Activated CD8-positive, alpha-beta T cell treated with anti-CD3 and anti-CD28 coated beads for 36 hours (primary cell): ENCODE measurements at places on chromosomes 1 and 21. TPM values are rescaled to one million over a fixed set of nuclear protein-coding genes. Genes with fewer than 3 reads are reported as not detected.

The DMRTA2 gene
- not detected for total RNA-seq

The ADAM30 gene
- not detected for total RNA-seq

DNA sequence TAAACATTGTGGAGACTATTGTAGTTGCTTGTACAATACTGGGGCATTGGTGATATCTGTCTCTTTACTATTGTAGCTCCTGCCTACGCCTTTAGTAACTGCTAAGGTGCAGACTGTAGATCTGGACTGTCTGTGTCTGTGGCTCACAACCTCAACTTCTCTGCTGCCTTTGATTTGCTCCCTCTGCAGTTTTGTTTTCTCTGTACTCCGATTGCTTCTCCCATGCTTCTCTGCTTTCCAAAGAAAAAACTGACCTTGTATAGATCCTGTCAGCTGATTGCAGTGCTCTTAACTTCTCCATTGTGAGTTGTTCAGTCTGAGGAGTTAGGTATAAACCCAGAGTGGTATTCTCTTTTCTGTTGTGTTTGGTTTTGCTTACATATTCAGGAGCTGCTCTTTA, 15.3 kb downstream of the MAGI3 start:
- no peak for DNase-seq
- H3K4me3 ChIP-seq: no peak overlapping the region
- H3K27me3 ChIP-seq: peaks cover 3% of the 10 kb centered on the region
- no peaks in the 10 kb centered on the region for H3K36me3 ChIP-seq
- H3K27ac ChIP-seq: no peak overlapping the region
- H3K4me1 ChIP-seq: no peaks in the 10 kb centered on the region

DNA sequence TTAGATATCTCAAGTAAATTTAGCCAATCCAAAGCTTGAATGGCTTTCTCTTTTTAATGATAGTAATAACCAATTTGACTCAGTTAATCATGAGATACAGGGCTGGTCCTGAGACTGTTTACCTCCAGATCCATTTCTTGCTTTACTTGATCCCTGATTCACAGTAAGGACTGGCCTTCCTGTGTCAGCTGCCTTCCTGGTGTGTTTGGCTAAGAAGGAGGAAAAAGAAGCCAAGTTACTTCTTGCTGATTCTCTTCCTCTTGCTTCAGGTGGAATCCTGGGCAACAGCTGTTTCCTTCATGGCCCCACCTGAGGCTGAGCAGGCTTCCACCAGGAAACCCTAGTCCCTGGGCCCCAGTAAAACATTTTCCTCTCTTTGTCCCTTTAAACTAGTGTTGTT, 14.6 kb upstream of the RC3H1 start:
- H3K4me1 ChIP-seq: no peaks in the 10 kb centered on the region
- no peak overlapping the region for H3K4me3 ChIP-seq
- DNase-seq: no peak
